ENCODE measurements at places on chromosomes 4 and X.

DNA sequence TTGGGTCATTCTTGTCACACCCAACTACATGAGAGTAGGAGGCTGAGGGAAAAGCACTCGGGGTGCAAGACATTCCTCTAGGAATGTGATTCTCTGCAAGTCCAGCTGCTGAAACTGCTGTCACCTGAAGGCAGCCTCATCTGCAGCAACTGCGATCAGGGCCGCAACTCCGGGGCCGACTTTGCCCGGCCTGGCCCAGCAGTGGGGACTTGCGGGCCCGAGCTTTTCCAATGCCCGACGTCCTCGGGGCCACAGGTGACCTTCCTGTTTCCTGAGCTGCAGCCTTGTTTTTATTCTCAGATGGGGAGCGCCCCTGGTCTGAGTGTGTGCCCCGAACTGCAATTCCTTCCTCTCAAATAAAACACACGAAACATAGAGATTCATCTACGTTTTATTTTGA lies 104.7 kb upstream of the NKX1-1 start:
- DNase-seq, result no peak

- no peak for DNase-seq
Observed at GRCh38 chr4:110632506-110633357, 9.9 kb upstream of the PITX2 start.

- peak; percentile 5 for DNase-seq
Observed at GRCh38 chr4:128907981-128908380, 98.5 kb downstream of the JADE1 start.

DNA sequence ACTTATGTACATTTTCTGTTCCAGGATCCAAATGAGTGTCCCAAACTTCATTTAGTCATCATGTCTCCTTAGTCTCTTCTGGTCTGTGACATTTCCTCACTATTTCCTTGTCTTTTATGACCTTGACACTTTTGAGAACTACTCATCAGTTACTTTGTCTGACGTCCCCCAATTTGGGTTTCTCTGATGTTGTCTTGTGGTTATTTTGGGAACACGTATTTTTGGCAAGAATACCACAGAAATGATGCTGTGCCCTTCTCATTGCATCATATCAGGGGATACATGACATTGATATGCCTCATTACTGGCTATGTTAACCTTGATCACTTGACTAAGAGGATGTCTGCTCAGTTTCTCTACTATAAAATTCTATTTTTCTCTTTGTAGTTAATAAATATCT lies 308.8 kb downstream of the ZNF674 start:
- DNase-seq, result no peak

GRCh38 chr4:166637816-166638215 lies 596.5 kb downstream of the SPOCK3 start:
- DNase-seq, result no peak

DNA sequence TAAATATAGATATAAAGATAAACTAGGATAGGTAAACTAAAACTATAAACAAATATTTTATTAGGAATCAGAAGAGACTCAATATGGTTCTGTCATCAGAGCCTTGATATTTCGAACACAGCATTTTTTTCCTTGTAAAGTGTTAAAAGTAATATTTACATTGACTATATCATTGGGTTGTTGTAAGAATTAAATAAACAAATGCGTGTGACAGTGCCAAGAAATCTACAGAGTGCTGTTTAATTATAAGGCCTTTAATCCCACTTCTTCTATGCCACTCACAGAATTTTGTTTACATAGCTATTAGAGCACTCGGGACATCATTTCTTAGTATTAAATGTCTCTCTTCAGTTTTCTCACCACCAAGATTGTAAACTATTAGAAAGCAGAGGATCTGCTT lies 807.4 kb downstream of the FSTL5 start:
- no peak for DNase-seq

- no peak for DNase-seq
Observed at GRCh38 chr4:25076625-25077398, 46.1 kb upstream of the LGI2 start.

DNA sequence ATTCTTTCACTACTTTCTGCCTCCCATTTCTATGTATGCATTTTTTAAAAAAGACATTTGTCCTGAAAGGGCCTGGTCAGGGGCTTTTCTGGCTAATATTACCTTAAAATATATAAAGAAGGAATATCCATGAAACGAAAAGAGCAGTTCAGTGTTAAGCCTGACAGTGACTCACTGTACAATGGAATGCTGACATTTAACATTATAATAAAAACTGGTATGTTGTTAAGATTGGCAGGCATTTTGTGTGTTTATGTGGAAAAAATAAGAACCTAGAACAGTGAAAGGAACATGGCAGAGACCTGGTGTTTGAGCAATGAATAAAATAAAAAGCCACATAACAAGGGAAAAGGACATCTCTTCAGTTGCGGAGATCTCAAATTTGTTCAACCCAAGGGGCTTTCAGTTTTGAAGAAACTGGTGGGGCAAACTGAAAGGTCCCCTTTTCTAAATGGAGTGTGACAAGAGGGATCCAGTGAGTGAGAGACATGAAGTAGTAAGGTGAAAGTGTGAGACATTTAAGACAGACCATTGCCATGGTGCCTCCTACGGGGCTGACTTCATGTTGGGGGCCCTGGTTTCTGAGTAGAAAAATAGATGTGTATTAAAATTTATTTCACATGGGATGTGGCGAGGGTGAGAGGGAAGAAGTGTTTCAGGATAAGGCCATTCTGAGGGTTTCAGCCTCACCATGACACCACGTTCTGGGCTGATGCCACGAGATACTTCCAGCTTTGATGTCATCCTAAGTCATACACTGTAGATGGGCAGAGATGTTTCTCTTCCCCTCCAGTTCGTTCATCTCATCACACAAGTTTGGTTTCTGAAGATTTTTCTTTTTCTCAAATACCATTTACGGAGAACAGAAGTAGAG lies 324.9 kb downstream of the PPP3CA start:
- DNase-seq, result peak; percentile 44

- peak; percentile 88 for DNase-seq
Observed at GRCh38 chr4:168551211-168551610, 54.4 kb downstream of the PALLD start.

DNA sequence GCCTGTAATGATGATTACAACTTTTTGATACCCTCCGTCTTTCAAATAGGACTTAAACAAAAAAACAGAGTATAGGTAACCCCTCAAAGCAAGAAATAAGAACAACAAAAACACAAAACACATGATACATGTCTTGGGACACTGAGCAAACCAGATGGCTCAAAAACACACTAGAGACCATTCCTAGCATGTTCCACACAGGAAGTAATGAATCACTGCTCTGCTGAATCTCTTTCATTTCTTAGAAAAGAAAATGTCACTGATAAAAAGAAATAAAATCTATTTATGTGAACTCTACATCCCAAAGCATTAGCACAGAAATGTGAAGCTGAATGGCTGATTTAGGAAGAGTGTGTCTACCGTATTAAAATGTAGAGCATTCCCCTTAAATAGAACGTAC lies 134.5 kb upstream of the IL15 start:
- DNase-seq, result peak; percentile 26
